Activated effector memory CD4-positive, alpha-beta T cell treated with anti-CD3 and anti-CD28 coated beads, Interleukin-2, amount 50 U/mL, for 16 hours (primary cell): ENCODE measurements at places on chromosomes 11 and 22.
A peak's percentile ranks its signal among the peaks of the same experiment; 100 is the strongest.

GRCh38 chr11:109731451-109731850, 309.5 kb downstream of the C11orf87 start:
- no peak for DNase-seq

GRCh38 chr11:47448566-47449427, at the start of gene RAPSN:
Gene RAPSN (minus strand): TSS chr11:47449136. CDS start chr11:47448964, 172 bp downstream.
- no peak for DNase-seq

DNA sequence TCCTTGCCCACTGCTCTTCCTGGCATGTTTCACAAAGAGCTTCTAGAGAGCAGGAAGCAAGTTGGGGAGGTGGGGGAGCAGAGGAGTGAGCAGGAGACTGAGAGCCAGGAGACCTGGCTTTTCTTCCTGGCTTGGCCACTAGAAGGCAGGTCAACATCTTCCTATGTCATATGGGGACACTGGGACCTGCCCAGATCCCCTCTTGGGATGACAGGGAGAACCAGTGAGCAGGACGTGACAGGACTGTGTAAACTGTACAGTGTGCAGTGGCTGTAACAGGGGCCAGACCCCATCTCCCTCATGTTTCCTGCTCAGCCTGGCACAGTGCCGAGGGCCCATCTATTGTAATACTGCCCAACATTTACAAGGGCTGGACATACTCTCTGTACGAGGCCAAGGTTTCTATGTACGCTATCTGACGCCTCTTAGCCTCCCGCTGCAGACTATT, 29.4 kb downstream of the GDPD5 start:
- DNase-seq = no peak

- DNase-seq = no peak
Observed at GRCh38 chr11:93236741-93237675, 39.2 kb upstream of the SLC36A4 start.

DNA sequence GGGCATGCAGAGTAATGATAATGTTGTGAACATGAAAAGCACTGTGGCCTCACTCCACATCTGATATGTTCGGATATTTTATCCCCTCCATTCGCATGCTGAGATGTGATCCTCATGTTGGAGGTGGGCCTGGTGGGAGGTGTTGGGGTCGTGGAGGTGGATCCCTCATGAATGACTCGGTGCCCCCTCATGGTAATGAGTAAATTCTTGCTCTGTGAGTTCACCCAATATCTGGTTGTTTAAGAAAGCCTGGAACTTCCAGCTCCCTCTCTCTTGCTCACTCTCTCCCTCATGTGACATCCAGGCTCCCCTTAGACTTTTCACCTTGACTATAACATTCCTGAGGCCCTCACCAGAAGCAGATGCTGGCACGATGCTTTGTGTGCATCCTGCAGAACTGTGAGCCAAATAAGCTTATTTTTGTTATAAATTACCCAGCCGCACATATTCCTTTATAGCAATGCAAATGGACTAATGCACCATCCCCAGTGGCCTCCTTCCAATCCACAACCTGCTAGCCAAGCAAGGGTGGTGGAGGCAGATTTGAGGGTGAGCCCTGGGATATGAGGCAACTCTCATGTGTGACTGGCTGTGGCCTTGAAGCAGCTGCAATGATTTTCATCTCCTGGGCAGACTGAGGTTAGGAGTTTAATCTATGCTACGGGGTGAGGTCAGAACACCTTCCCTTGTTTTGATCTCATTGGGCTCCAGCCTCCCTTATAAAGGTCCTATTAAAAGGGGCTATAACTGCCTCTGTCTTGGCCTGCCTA, 276.5 kb downstream of the ETS1 start:
- DNase-seq = no peak

DNA sequence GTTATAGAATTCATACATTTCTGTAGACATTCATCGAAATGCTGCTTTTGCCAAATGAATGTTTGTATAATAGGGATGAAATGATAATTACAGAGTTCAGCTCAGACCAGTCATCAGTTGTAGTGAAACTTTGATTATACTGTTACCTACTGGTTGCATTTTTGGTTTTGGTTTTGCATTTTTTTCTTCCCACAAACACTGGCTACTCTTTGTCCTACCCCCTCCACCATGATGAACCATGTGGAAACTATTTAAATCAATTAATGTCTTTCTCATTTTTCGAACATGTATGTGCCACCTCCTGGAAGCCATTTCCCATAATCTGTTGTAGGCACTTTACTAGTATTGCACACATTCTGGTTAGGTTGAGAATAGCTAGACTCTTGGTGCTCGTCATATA, 75.3 kb upstream of the MTNR1B start:
- DNase-seq = no peak

GRCh38 chr22:23893121-23893944, 850 bp upstream of the MIF start:
- no peak for DNase-seq

DNA sequence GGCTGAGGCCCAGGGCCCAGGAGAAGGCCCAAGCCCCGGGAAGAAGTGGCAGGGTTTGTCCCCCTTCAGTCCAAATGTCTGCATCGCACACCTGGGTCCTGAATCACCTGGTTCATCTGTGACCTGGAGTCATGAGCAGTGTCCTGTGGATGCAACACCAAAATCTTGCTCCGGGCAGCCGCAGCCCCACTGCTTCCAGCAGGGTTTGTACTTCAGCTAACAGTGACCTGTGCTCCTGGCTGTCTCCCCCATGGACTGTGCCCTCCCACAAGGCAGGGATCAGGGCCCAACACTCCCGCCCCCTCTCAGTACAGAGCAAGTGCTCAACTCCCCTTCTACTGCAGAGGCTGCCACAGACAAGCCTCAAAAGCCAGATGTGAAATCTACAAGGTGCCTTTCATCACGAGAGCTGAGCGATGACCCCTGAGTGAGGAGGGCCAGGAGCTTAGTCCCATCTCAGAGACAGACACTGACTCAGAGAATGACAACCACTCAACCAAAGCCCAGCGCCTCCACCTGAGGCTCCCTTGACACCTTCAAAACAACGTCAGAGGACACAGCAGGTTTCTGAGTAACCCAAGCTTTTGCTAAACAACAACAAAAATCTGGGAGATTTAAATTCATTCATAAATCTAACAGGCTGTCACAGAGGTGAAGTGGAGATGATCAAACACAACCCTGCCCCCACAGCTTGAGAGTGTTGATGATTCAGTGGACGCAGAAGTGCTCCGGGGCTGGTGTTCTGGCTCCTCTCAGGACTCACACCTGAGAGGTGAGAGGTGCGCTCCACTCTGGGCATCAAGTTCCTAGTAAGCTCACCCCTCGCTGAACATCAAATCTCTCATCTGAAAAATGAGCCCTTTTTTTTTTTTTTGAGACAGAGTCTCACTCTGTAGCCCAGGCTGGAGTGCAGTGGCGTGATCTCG, 3.4 kb downstream of the KIAA0930 start:
- no peak for DNase-seq

GRCh38 chr22:24803064-24803542, 2.9 kb upstream of the SGSM1 start:
- DNase-seq = peak; percentile 86

DNA sequence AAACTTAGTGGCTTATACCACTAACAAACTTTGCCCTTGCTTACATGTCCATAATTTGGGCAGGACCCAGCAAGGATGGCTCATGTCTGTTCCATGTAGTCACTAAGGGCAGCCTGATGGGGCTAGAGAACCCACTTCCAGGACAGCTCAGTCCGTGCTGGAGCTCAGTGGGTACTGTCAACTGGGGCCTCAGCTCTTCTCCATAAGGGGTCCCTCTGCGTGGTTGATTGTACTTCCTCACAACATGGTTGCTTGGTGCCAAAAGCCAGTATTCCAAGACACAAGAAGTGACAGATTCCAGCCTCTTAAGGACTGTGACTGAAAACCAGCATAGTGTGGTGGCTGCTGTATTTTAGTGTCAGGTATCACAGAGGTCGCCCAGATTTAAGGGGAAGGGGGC, 675.2 kb downstream of the TBC1D22A start:
- peak; percentile 4 for DNase-seq

DNA sequence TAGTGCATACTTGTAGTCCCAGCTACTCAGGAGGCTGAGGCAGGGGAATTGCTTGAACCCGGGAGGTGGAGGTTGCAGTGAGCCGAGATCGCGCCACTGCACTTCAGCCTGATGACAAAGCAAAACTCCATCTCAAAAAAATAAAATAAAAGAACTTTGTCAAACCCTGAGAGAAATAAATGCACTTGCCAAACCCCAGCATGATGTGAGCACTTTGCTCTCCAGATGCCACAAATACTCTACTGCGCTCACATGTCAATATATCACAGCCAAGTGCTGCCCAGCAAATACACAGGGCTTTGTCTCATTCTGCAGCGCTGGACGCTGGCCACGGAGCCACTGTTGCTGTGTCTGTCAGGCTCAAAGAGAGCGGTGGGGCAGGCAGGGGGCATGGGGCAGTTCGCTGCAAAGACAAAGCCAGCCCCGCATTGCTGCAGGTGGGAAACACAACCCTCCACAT, 45.1 kb downstream of the AHNAK start:
- no peak for DNase-seq

GRCh38 chr11:2944530-2944929, 15.3 kb upstream of the PHLDA2 start:
- DNase-seq = no peak

DNA sequence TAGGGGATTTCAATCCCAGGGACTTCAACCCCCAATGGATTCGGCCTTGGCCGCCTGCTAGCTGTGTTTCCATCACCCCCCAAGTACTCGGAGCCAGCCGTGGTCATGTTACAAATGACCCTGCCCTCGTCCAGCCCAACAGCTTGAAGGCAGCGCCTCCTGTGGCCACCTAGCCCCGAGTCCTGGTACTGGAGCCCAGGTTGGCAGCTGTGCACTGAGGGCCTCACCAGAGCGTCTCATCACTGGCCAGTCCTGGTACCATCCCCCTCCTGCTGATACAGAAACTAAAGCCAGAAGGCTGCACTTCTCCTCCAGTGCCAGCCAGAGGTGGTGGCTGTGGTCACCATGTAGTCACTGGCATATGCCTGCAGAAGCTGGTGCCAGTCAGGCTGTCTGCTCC, 44.9 kb upstream of the FADD start:
- no peak for DNase-seq

- peak; percentile 73 for DNase-seq
Observed at GRCh38 chr11:9250139-9250582, 15.0 kb downstream of the DENND5A start.

GRCh38 chr11:108909041-108909440, 244.2 kb downstream of the DDX10 start:
- DNase-seq = no peak

DNA sequence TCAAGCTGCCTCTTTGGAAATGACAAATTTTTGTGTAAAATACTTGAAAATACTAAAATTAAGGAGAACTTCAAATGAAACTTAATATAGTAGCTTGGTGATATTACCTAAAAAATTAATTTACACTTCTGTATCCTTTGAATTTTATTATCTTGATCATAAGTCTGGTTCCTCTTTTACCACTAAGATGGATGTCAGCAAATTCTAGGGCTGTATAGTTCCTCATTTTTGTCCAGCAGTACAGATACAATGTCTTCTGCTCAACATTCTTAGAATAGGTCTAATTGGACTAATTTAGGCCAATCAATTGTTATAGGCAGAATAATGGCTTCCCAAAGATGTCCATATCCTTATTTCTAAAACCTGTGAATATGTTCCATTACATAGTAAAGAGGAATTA, 1298.0 kb upstream of the RAG2 start:
- DNase-seq = no peak

DNA sequence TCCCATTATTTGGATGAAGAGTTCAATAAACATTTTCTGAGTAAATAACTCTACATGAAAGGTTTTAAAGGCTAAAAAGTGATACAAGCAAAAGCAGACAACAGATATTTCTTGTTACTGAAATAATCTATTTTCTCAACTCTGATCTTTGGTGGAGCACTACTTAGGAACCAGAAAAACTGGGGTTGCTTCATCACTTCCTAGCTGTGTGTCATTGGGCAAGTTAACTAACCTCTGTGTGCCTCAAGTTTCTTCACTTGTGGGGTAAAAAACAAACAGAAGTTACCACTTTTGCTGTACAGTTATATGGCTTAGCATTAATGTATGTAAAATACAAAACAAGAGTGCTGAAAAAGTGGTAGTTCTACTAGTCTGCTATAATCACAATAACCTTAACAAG, 5.6 kb downstream of the MAPK1 start:
- DNase-seq = no peak

DNA sequence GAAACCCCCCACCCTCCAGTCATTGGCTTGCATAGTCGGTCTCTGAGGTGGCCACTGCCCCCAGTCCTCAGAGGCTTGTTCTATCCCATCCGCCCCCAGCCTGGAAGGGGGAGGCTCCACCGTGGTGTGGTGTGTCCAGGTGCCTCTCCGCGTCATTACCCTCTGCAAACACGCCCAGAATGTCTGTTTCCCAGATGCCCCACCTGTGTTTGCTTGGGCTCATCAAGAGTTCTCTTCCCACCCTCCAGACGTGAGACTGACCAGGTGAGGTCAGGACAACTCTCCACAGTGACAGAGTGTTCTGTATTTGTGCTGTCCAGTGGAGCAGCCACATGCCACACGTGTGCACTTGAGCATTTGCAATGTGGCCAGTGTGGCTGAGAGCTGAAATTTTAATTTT, 24.9 kb downstream of the LRRC10B start:
- DNase-seq = no peak

DNA sequence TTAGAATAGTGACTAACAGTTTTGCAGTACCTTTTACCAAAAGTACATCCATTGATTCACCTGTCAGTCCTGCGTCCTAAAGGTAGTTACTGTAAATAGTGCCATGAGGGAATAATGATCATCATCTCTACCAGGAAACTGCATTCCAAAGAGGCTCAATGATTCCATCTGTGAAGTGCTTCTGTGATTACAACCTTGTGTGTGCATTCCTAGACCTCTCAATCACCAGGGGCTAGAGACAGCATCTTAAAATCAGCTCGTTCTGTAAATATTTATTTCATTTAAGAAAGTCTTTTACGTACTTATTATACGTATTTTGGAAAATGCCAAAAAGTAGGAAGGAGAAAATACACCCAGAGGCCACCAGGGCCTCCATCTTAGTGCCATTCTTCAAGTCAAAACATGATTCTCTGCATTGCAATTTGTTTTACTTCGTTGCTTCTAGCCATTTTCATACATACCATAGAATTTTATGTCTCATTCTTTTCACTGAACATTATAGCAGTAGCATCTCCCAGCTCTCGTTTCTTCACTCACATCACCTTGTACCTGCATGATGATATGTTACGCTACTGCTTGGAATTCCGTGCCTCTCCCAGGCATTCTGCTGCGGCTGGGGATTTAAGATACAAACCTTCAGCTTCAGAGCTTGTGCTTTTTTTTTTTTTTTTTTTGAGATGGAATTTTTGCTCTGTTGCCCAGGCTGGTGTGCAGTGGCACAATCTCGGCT, 117.0 kb downstream of the SEZ6L start:
- DNase-seq = no peak

GRCh38 chr22:17131686-17132085, 10.5 kb upstream of the TMEM121B start:
- no peak for DNase-seq
